ENCODE measurements at places on chromosomes 5 and 9.

DNA sequence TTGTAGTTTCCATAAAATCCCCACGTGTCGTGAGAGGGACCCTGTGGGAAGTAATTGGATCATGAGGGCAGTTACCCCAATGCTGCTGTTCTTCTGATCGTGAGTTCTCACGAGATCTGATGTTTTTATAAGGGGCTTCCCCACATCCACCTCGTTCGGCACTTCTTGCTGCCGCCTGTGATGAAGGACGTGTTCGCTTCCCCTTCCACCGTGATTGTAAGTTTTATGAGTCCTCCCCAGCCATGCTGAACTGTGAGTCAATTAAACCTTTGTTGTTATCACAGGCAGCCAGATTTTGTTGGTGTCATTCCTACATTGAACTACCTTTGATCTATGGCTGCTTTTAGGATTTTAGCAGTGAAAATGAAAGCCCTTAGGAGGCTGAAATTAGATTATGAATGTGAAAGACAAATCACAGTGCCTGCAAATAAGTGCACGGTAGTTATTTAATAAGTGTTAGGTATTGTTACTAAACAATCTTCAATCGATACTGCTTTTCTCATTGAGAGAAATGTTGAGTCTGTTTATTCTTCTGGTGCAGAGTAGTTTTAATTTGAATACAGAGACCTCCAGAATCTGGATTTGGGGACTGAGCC lies 68.0 kb upstream of the C6 start:
- DNase-seq: no peak

GRCh38 chr9:126980231-126980630 lies 65.6 kb downstream of the RALGPS1 start:
- DNase-seq: peak; percentile 17

DNA sequence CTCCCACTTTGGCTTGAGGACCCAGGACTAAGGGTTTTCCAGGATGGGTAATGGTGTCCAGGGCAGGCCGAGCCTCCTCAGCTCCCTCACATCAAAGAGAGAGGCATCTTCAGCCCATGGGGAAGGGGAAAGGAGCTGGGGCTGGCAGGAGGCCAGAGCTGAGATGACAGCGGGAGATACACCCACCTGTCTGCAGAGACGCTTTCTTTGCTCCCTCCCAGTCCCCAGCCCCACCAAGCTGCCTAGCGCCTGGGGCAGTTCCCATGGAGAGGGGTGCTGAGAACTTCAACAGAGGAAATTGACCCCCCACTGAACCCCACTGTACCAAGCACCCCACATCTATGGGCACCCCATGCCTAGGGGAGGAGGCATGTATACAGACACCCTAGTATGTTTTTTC lies 10.6 kb downstream of the PCDH1 start:
- no peak for DNase-seq

DNA sequence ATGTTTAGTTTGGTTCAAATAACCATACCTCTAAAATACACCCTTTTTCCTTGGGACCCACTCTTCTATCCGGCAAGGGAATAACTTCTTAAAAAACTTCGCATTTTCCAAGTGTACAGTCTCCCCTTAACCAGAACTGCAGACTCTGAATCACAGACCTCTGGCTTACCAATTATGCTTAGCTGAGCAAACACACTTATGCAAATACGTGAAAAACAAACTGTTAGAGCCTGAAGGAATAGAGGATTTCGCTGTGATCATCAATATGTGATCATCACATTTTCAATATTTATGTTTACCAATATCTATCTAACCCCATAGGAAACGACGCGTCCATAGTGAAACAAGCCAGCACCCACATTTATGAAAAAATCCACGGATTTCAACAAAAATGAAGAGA lies 1.3 kb downstream of the LPAR1 start:
- DNase-seq: peak; percentile 56

- no peak for DNase-seq
Observed at GRCh38 chr5:78509884-78510769, 138.4 kb downstream of the LHFPL2 start.

DNA sequence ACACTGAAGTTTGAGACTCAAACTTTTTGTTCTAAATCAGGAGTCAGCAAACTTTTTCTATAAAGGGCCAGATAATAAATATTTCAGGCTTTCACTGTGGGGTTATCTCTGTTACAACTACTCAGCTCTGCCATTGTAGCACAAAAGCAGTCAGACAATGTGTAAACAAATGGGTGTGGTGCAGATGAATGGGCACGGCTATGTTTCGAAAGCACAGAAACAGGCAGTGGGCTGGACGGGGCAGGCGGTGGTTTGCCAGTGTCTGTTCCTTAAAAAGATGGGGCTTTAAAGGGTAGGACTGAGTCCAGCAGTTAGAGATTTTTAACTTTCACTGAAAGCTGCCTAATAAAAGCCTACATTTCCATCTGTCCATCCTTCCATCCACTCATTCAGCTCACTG lies 48.9 kb downstream of the PFDN1 start:
- DNase-seq: no peak

DNA sequence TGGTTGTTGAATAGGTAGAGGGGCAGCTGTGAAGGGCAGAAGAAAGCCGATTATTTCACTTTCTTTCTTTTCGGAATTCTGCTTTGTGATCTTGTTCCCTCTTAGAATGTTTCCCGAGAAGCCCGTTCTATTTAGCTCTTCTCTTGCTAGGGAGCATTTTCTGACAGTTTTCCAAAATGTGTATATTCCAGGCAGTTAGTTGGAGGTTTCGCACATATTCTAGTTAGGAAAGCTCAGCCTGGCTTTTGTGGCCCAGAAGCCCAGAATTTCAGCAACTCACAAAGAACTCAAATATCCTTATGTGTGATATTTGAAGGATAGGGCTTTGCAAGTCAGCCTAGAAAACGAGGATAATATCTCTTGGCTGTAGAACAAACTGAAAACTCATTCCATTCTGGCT lies 461.0 kb upstream of the C9orf72 start:
- no peak for DNase-seq

- peak; percentile 91 for DNase-seq
Observed at GRCh38 chr9:22307013-22307711, 139.5 kb upstream of the DMRTA1 start.

DNA sequence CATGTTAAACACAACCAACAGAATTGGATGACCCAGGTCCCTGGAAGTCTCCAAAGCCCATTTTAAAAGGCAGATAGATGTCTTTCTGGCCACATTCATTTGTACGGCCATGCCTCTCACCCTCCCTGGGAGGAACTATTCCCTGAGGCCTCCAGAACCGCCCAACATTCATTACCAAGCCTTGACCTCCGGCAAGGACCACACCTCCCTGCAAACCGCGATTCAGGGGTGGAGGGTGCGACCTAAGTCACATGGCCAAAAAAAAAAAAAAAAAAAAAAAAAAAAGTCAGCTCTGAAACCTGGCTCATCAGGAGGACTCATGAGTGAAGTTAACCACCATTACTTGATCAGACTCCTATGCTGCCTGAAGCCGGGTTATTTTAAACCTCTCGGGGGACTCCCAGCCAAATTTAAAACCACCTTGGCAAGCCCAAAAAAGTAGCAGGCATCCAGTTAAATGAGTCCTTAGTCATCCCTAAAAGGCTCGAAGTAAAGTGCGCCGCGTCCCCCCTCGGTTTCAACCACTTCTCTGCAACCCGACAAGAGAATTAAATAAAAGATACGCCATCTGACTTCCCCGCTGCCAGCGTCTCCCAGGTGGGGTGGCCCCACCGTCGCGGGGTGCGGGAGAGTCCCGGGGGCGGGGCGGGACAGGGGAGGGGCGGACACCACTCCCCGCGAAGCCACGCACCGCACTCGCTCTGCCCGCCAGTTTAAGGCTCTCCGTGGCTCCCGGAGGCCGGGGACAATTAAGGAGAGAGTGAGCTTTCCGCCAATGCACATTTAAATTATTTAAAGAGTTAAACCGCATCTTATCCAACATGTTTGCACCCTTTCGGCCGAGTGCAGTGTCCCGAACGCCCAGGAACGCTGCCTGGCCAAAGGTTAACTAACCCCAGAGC lies 2.3 kb downstream of the KLF9 start:
- peak; percentile 95 for DNase-seq

- no peak for DNase-seq
Observed at GRCh38 chr5:119811458-119811857, 182.1 kb downstream of the FAM170A start.

DNA sequence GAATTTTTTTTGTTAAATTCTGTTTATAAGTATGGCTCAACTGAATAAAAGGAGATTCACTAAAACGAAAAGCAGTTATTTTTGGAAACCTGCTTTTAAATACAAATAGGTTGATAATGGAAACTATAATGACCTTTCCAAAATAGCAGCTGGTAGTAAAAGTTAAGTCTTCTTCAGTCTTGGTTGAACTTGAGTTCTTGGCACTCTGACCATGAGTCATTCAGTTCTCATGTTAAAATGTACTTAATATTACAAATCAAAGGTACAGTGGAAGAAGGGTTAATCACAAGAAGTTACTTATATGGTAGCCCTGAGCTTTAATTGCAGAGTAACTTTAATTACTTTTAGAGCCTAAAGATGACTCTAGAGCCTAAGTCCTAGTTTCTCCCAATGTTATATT lies 62.1 kb downstream of the KLF9 start:
- peak; percentile 69 for DNase-seq

GRCh38 chr5:145554399-145554798 lies 280.7 kb downstream of the PRELID2 start:
- DNase-seq: peak; percentile 67

- no peak for DNase-seq
Observed at GRCh38 chr5:155783246-155783645, 543.7 kb upstream of the SGCD start.

DNA sequence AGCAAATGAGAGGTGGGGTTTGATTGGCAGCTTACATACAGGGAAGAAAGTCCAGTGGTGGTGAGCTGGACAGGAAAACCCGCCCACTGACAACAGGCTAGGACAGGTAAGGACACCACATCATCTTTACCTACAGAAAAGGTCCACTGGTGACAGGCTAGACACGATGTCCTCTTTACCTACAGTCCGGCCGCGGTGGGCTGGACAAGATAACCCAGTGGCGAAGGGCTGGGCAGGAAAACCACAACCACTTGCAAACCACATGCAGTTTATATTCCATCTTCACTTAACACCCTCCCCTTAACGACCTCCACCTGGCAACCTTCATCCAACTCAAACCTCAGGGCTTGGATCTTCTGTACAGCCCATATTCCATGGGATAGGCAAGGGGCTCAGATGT lies 5.0 kb upstream of the NIPAL4 start:
- no peak for DNase-seq

DNA sequence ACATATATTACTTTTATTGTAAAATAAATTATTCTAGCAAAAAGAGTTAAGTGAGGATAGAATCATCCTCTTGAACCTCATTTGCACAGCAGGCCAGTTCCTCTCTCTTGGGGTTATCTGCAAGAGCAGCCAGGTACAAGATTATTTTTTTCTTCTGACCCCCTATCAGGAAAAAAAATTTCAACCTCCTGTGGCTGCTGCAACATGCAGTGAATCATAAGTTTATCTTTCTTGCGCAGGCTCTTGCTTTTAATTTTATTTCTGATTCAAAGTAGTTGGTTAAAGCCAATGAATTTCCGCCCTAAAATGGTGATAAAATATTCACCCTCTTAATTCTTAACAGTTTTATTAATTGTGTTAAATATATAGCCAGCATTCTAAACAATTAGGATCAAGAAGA lies 69.7 kb upstream of the PPP3R2 start:
- DNase-seq: no peak

DNA sequence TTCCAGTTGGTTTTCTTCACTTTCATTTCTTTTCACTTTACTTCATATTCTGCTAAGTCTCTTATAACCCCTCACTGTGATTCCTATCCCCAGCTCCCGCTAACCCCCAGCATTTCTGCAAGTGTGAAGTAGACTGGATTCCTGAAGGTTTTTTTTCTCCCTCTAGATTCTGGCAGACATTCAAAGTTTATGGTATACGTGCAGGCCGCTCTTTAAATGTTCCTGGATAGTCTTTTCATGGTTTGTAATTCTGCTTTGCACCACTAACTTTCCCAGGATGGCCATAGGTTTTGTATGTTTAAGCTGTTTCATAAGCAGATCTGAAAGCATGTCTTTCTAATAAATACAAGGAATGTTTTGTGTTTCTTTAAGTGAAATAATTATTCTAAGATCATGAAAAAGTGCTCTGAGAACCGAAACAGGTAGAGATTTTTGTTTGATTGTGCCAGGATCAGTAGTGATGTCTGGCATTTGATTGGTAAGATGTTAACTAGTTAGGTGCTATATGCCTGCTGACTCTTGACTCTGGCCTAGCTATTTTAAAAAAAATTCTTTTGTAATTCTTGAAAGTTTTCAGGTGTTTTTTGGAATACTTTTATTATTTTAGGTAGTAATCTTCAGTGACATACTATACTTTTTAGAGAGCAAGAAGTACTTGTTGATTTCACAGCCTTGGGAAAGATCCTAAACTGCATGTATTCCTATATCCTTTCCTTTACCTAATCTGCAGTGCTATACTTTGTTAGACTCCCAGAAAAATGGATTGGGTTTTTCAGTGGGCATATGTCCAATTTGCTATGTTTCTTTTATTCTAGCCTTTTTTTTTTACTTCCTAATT lies 29.7 kb downstream of the CNOT6 start:
- DNase-seq: peak; percentile 59

GRCh38 chr5:91794856-91795548 lies 411.9 kb upstream of the ARRDC3 start:
- DNase-seq: no peak

- no peak for DNase-seq
Observed at GRCh38 chr5:32574540-32575175, 10.7 kb upstream of the SUB1 start.

GRCh38 chr9:112819635-112820496 lies 69.3 kb downstream of the SNX30 start:
- peak; percentile 86 for DNase-seq

GRCh38 chr5:39373791-39374190 lies 9.5 kb upstream of the C9 start:
- no peak for DNase-seq

- no peak for DNase-seq
Observed at GRCh38 chr5:113598150-113598549, 84.7 kb downstream of the YTHDC2 start.

- DNase-seq: no peak
Observed at GRCh38 chr5:173451031-173451430, 122.8 kb upstream of the STC2 start.

DNA sequence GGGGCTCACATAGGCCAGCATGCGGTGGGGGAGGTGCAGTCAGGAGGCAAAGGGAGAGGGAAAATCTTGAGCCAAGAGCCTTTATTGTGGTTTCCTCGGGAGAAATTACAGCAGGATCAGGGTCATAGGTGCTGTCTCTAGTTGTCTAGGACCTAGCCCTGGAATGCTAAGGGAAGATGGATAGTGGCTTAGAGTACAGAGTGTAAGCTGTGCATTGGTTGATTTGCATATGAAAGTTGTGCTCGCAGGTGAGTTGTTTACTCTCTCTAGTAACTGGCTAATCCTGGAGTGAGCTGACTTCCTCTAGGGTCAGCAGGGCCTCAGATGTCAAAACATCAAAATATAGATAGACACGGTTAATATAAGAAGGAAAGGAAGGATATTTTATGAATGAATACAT lies 877.7 kb downstream of the TLE4 start:
- no peak for DNase-seq

DNA sequence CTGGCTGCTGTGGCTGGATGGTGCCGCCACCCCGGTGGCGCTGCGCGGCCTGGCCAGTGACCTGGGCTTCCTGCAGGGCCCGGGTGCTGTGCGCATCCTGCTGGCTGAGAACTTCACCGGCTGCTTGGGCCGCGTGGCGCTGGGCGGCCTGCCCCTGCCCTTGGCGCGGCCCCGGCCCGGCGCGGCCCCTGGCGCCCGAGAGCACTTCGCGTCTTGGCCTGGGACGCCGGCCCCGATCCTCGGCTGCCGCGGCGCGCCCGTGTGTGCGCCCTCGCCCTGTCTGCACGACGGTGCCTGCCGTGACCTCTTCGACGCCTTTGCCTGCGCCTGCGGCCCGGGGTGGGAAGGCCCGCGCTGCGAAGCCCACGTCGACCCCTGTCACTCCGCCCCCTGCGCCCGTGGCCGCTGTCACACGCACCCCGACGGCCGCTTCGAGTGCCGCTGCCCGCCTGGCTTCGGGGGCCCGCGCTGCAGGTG lies 17.5 kb downstream of the CRB2 start:
- DNase-seq: no peak
